Naive thymus-derived CD8-positive, alpha-beta T cell (primary cell): ENCODE measurements at places on chromosomes 12 and 14.

DNA sequence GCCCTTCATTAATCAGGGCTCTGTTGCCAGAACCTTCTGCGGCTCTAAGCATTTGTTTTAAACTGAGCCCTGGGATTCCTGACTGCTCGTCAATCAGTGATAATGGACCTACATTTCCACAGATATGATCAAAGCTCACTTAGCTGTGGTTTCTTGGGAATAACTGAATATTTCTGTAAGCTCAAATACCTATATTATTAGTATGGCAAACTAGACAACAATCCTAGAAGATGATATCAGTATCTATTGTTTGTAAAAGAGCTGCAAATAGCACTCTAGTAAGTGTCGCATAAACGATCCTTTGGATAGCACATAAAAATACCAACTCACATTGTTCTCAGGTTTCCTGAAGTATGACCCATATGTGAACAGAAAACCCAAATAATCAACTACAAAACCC lies 150.4 kb downstream of the PPM1H start:
- no peak for DNase-seq

DNA sequence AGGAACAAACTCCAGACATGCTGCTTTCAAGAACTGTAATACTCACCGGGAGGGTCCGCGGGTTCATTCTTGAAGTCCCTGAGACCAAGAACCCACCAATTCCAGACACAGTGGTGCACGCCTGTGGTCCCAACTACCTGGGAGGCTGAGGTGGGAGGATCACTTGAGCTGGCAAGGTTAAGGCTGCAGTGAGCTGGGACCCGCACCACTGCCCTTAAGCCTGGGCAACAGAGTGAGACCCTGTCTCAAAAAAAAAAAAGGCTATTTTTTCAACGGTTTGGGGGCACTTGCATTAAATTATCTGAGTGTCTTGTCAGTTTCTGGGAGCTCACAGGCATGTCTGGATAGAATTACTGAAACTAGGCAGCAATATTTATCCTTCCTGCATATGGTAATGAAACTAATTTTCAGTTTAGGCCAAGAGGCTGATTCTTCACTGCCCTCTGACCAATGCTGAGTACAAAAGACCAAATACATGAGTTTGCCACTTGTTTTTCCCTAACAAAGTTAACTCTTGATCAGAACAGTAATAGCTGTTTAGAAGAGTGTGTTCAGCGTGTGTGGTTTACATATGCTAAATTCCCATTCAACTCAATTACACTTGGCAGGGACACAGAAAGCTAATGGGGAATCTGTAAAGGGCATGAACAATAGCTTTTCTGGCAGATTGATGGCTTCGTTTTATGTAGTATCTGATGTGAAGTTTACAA lies 65.8 kb upstream of the RASSF3 start:
- DNase-seq, result no peak

DNA sequence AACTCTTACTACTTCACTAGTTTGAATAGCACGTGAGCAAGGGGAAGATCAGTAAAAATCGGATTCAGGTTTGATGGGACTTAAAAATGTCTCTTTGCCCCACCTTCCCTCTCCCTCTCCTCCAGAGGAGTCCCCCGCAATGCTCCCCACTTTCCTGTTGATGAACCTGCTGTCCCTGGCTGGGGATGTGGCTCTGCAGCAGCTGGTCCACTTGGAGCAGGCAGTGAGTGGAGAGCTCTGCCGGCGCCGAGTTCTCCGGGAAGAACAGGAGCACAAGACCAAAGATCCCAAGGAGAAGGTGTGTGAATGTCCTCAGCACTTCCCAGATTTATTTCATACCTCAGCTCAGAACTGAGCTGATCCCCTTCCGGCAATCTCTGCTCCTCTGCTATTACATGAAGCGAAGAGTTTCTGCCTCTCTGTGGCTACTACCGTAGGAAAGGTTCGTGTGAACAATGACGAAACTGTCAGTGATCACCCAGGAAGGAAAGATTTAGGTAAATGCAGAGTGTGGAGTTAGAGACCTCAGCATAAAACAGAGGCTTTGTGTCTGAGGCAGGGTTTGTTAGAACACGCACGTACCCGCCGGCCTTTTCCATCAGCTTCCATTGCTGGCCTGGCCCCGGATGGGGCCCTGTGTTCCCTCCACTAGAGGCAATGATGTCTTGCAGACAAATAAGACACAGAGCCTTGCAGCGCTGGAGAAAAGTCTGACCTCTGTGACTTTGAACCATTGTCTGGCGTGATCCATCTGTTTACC lies 7.4 kb upstream of the GAPDH start:
- DNase-seq, result no peak

- no peak for DNase-seq
Measured at GRCh38 chr14:22794551-22794951, 20.7 kb downstream of the SLC7A7 start.

DNA sequence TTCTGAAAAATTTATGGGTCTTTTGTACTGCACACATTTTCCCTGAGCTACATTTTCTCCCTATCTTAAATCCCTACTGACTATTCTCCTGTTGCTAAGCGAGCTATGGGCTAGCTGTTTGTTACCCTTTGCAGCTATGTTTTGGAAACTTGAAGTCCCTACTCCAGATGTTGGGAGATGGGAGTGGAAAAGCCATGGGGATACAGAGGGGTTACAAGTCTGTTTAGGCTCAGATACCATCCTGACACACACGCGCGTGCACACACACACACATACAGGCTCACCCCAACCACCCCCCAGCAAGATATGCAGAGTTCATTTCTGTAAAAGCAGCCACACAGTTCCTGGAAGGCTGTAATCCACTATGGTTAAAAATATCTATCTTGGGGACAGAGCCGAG lies 15.8 kb downstream of the ATP5MC2 start:
- DNase-seq, result no peak

GRCh38 chr14:92717571-92718042 lies 30.8 kb downstream of the LGMN start:
- DNase-seq, result no peak

GRCh38 chr12:92292016-92292415 lies 146.4 kb upstream of the BTG1 start:
- DNase-seq, result no peak

DNA sequence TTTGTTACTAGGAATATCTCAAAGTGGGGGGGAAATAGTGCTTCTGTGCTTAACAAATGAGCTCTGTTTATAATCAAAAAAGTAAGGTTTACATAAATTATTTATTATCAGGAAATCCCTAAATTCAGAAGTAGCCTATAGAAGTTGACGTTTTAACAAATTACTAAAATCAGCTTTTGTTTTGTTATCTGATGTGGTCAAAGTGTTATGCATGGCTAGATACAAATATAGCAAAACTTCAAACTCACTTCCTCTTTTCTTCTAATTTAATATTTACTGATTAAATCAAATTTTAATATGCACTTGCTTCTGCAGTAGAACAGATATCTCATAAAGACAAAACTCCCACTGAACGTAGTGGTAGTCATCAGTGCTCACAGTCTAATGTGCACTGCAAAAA lies 47.5 kb downstream of the GARIN6 start:
- DNase-seq, result no peak

- no peak for DNase-seq
Measured at GRCh38 chr14:102696332-102696731, 80.9 kb upstream of the TRAF3 start.

DNA sequence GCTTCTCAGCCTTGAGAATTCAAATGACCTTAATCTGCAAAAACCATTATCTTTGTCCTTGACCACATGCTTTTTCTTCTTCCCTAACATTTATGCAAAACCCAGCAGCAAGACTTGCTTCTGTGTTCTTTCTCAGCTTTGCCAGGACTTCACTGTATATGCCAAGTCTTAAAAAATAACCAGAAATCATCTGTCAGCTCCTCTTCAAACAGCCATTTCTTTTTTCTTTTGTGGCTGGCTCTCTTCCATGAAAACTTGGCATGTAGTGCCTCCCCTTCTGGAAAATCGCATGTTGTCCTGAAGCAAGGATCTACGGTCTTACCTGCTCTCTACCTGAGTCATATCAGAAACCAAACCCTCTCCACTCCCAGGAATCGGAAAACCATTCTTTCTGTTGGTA lies 364.9 kb downstream of the RPS29 start:
- DNase-seq, result no peak

DNA sequence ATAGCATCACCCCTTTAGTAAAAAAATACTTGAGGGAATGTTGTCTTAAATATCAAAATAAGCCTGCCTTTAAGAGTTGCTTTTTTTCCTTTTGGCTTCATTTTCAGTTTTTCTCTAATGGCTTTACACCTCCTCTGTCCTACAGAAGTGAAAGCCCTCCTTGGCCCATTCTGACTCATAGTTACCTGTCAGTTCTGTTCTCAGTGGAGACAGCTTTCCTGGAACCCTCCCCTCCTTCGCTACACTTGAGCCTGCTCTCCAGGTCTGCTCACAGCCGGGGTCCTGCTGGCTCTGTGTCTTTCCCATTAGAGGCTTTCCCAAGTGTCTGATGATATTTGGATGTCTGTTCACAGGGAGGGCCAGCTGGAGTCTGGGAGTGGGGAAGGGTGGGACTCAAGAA lies 84.0 kb downstream of the PELI2 start:
- no peak for DNase-seq

- no peak for DNase-seq
Measured at GRCh38 chr12:53190108-53190729, 9.5 kb upstream of the CSAD start.

DNA sequence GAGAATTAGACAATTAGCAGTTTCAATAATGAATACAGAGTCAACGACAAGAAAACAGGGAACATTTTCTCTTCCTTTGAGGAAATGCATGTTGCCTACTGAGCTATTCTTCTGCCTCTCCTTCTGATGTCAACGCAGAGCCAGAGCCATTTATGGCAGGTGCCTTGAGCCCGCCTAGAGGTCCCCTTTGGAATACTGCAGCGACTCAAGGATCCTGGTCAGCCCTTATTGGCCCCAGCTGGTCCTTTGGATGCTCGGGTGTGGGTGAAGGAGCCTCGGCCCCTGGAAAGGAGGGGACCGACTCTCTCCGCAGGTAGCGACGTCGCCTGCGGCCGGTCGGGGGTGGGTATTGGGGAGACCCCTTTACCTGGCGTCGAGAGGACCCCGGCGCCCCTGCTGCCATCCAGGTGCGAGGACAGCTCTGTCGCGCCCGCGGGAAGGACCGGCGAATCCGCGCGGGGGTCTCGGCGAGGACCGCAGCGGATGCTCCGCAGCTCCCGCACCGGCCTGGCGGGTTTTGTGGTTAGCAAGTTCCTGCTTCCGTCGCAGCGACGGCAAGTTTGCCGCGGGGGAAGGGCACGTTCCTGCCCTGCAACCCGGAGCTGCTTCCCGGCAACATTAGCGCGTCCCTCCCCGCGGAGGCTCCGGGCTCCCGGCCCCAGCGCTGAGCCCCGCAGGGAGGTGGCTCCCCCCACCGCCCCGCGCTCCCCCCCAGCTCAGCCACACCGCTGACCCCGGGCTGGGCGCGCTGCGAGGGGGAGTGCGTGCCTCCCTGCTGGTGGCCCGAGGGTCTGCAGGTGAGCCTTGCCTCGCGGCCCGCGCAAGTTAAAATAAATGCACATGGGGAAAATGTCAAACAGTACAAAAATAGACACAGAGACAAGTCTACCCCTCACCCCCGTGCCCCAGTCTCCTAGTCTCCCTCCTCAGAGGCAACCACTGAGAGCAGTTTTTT lies at the start of gene MANSC1:
Gene MANSC1, minus strand, starts transcription at position 532 of the 955 bp plus-strand sequence. CDS start 6,928 bp downstream, outside the sequence.
- peak; percentile 47 for DNase-seq

DNA sequence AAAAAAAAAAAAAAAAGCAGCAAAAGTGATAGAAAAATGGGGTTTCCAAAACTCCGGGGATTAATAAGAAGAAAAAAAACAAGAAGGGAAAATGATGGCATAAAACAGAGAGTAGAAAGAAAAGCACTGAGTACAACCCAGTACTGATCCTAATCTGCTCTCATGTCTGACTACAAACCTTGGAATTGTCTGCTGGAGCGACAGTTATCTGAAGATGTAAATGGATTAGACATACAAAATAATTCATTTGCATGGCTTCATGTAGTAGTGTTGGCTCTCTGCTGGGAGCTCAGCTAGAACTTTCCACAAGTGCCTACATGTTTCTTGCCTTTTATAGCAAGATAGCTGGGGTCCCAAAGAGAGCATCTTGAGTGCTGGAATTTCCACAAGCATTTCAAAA lies 34.2 kb downstream of the ZCRB1 start:
- DNase-seq, result no peak

DNA sequence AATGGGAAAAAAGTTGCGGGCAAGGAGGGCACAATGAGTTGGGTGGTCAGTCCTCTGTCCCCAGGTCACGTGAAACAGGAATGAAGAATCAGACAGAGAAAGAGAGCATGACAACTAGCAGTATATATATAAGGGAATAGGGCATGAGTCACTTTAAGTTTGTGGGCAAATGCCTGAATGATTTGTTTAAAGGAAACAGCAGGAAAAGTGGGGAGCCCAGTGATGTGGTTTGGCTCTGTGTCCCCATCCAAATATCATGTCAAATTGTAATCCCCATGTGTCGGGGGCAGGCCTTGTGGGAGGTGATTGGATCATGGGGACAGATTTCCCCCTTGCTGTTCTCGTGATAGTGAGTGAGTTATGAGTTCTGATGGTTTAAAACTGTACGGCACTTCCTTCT lies 195.3 kb upstream of the IGF1 start:
- DNase-seq, result no peak

DNA sequence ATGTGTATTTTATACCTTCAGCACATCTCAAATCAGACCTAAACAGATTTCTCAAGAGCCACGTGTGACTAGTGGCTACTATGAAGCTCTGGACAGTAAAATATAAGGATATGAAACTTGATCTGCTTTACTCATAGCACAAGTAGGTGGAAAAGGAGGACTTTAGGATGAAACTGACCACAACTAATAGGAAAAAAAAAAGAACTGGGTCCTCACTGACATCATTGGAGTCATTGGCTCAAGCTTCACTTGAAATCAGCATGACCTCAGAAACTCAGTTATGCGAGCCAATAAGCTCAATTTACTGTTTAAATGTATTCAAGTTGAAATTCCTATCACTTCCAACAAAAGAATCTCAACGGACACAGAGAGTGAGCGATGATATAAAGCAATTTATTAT lies 34.1 kb upstream of the CIT start:
- no peak for DNase-seq

DNA sequence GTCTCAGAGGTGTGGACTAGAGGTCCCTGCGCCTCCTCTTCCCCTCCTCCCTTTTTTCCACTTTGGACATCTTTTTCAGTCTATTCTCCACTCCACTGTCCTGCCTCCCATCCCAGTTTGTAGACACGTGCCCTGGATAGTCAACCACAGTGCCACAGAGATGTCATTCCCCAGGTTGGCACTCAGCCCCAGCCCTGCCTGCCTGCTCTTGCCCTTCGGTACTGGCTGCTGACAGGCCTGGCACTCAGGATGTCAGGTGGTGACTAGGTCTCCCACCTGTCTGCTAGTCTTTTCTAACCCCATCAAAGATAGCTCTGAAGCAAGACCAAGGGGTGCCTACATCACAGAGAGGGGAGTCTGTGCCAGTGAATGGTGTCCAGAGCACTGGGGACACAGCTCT lies 15.8 kb downstream of the KRT71 start:
- DNase-seq, result no peak
